SK-N-DZ (cell line): ENCODE measurements at places on chromosomes 4 and X.

- no peak for DNase-seq
Observed at GRCh38 chrX:23883737-23884354, 23.9 kb downstream of the APOO start.

DNA sequence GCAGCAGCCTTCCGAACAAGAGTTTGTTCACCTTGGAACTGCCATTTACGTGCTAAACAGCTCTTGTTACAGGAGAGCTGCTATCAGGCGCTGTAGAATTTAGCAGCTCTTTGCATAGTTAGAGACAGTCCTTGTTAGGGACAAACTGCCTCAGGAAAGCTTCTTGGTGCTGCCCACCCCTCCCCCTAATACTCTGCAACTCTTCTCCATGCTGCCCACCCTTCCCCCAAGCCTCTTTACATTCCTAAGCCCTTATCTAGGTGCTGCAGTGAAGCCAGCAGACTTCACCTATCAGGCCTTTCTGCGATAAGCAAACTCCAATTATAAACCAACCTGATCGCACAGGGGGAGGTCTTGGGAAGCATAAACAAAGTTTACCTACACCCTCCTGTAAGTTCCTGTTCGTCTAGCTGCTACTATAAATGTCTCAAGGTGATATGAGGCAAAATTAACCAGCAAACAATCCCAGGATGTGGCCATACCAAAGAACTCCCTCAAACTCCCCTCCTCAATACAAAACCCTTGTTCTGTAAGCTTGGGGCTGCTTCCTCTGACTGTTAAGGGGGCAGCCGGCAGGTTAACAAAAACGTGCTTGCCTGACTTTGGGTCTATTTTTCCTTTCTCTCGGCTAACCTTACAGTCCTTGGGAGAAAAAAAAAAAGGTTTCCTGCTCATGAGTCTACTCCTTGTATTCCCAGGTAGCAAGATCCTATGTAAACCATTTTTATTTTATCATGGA, 74.0 kb upstream of the GC start:
- DNase-seq: no peak

GRCh38 chrX:47184486-47184885, 9.1 kb upstream of the UBA1 start:
- DNase-seq: no peak

DNA sequence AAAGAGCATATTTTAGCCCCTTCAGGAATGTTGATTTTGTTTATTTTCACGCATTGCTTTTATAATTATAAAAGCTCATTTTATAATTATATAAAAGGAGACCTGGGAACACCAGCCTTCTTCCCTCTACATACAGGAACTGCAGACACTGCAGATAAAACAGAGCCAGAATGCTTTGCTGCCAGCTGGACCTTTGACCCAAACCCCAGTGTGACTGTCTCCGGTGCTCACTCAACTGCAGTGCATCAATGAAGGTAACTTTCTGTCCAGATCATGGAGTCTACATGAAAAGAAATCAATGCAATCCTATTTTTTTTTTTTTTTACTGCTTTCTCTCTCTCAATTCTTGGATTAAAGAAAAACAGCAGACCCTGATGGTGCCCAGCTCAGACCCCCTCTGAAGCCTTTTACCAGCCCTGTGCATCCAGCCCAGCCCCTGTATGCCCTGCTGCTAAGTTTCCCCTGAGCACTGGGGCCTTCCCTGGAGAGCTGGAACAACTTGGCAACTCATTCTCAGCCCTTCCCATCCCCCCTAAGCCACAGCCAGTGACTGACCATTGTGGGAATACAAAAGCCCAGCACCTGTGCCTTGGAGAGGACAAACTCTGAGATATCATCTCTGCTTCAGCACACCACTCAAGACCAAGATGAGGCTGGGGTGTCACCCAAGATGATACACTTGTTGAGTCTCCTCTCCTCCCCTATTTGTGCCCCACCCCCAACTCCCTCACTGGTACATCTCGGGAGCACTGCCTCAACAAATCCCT, 182.1 kb downstream of the EVC2 start:
- DNase-seq: peak; percentile 37

- no peak for DNase-seq
Observed at GRCh38 chrX:56068274-56068758, 163.8 kb upstream of the KLF8 start.

- DNase-seq: no peak
Observed at GRCh38 chr4:107991945-107992630, 2.4 kb downstream of the HADH start.

DNA sequence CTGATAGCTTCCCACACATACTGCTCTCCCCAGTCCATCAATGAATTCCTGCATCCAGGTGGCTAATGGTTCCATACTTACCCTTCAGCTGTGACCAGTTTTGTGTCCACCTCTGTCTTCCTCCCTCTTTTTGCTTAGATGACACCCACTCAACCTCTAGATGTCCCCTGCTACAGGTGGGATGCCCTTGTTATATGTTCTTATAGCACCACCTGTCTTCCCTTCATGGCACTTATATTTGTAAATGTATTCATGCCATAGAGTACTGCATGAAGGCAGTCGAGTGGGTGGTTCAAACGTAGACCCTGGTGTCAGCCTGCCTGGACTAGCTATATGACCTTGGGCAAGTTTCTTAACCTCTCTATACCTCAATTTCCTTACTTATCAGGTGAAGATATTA, 6.5 kb upstream of the USP46 start:
- no peak for DNase-seq

DNA sequence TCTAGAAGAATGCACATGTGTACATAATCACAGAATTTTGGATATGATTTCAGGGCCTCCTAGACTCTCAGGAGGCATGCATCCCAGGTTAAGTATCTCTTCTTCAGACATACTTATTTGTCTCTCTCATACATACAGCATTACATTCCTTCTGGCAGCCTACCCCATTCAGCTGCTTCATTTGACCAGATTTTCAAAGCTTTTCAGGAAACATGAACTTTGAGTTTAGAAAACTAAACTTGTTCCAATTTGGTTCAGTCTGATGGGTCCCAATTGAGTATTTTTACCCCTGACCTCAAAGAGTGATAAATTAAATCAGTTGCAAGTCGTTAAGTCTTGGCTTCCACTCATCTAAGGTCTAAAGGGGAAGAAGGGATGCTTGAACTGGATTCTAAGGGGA, 330.9 kb downstream of the ARHGAP24 start:
- no peak for DNase-seq

DNA sequence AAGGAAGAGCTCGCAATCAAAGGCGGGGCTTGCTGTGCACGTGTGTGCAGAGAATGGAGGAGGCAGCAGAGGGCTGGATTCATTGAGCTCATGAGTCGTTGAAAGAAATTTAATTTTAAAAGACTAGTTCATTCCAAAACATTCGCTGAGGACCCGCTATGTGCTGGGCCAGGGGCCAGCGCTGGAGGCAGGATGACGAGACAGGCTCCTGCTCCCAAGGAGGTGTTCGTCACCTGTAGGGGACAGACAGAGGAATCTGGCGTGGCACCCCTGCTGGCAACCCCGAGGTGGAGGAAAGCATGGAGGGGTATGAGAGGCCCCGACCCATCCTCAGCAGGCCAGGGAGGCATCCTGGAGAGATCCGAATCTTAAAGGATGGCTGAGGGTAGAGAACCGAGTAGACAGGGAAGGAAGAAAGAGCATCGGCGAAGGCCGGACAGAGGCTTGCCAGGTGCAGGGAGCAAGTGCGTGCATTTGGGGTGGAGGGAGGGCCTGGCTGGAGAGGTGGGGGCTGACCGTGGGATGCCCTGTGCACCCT, 96.4 kb downstream of the CPZ start:
- no peak for DNase-seq
